ENCODE measurements at places on chromosomes 6 and 20.

GRCh38 chr20:59082981-59083380, 40.4 kb upstream of the PRELID3B start:
- no peak for DNase-seq

- DNase-seq: no peak
Observed at GRCh38 chr6:142842418-142843261, 102.3 kb downstream of the HIVEP2 start.

DNA sequence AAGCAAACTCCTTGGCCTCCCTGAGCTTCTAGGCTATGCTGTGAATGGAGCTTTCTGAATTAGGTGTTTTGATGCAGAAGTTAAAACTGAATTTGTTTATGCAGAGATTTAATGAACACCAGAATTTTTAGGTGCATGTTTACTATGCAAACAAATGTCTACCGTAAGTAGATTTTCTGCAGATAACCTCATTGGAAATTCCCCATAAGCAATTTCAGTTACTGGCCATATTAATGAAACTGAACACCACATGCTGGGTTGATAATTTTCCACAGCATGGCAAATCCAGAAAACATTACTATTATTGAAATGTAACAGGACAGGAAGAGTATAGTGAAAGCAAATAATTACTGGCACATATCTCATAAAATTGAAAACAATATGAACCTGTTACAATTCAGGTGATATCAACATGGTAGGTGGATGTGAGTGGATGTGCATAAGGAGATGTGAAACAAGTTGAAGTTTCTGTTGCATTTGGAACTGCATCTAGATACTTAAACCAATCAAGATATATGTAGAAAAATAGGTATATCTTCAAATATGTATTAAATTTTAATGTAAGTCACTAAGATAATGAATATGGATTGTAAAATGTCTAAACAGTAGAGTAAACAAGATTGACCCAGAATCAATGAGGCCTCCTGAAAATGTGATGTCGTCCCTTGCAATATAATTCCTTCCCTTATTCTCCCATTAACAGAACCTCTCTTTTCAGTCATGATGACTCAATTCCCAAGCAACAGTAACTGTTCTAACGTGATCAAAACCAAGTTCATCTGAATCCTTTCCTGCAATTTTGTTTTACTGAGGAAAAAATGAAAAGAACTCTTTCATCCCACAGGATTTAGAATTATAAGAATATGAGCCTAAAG, 11.0 kb downstream of the PTCHD4 start:
- no peak for DNase-seq

- DNase-seq: no peak
Observed at GRCh38 chr6:114220241-114220640, 122.6 kb downstream of the HS3ST5 start.

Measured in stimulated activated CD8-positive, alpha-beta memory T cell treated with anti-CD3 and anti-CD28 coated beads, Interleukin-4, amount 100 ng/mL, for 1 hour (primary cell).